Retinal pigment epithelial cell (primary cell): ENCODE measurements at places on chromosomes 1 and 21.

GRCh38 chr21:38853421-38853919 is 47.7 kb downstream of the ETS2 start:
- DNase-seq, result peak; percentile 85

- DNase-seq, result no peak
Observed at GRCh38 chr1:24020470-24020869, 40.3 kb upstream of the SRSF10 start.

DNA sequence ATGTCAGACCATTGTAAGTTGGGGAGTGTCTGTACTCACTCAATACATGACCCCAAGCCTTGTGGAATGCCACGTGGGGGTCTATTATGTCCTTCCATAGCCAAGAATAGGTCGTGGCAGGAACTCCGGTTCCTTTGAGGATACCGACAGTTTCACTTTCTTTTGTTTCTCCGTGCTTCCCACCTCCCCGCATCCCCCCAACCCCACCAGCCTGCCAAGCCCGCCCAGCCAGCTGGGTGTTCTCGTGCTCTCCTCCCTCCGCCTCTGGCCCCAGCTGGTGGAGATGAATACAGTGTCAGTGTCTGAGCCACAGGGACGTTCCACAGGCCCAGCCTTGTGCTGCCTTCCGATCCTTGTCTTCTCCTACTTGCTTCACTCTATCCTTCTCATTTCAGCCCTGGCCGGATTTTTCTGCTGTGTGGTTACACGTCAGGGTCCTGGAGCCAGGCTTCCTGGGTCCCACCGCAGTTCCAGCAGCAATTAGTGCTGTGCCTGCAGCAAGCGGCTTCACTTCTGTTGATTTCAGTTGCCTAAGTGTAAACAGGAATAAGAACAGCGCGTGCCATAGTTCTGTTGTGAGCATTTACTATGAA is 4.1 kb upstream of the AGTRAP start:
- DNase-seq, result no peak

DNA sequence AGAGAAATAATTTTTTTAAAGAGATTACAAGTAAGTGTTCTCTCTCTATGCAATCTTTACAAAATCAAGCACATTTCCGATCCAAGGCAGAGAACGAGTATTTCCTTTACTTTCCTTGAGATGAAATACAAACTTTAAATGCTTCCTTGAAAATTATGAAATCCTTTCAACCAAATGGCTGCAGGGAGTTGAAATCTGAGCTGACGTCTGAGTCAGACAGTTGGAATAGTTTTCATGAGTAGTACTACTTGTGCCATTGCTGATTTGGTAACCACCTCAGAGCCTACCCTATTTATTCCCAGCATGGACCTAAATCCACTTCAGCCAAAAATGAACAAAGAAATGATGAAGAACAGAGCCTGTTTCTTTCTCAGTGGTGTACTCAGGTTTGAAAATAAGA is 183.6 kb downstream of the GIPC2 start:
- no peak for DNase-seq

GRCh38 chr21:45112371-45112770 is 38.0 kb downstream of the ADARB1 start:
- no peak for DNase-seq

DNA sequence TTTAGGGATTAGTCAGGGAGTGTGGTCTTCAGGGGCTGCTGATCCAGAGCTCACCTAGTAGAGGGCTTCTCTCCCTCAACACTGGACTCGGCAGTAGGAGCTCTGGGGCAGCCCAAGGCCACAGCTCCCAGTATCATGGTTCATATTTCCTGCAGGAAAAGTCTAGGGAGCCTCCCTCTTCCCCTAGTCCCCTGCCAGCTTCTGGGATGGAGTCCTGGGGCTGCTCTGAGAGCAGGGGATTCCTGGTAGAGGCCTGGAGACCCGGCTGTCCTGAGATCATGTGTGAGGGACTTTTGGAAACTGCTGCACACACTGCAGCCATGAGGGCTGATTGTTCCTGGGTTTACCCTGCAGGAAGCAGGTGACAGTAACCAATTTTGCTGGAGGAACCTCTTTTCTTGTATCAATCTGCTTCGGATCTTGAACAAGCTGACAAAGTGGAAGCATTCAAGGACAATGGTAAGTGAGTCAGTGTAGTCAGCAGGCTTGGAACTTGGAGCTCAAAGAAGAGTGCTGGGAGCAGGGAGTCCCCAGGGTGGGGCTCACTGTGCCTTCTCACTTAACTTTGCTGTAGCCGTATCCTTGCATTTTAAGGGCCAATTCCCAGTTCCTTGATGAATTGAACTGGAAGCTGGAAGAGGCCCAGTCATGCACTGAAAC is 16.3 kb downstream of the STRIP1 start:
- no peak for DNase-seq

DNA sequence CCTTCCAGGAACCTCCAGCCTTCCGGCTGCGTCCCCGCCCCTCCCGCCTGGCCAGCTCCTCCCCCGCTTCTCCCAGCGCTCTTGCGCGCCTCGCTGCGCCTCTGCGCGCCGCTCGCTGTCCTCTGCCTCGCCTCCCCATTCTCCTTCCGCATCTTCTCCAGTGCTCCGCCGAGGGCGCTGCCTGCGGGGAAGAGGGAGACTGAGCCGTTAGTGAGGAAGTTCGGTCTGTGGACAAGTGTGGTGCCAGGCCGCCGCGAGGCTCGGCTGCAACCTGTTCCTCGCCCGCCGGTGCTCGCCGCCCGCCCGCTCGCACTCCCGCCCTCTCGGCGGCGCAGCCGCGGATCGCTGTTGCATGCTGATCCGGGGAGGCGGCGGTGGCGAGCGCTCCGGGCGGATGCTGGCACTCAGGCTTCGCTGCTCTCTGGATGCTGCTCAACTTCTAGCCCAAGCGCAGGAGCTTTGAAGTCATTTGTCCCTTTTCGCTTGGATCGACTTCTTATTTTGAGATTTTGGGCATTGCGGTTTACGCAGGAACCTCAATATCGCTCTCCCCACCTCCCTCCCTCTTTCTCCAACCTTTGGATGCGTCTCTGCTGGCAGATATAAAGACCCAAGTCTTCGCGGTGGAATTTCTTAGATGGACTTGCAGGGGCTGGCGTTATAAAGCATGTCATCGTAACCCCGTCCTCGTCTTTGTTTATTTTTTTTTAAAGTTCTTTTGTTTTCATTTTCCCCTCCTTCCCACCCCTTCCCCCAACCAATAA is 614 bp upstream of the CACNA1E start:
- DNase-seq, result no peak

DNA sequence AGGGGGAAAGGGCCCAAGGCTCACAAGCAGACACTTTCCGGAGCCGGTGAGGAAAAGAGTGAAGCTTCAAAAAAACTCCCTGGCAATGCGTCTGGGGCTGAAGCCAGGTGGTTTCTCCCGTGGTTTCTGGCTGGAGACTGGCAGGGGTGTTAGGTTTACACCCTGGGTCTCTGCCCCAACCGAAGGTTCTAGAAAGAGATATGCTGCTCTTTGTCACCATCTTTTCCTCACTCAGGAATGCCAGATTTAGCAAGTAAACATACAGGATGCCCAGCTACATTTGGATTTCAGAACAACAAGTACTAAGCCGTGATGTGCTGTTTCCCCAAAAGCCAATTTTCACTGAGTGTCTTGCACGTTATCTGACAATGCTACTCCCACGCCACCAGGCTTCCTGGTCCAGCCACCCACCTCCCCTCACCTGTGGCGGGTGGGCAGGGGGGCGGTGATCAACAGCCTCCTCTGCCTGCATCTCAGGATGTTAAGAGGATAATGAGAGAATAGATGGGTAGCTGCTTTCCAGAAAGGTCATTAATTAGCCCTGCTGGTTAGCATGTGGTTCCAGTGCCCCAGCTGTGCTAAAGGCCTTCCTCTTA is 69.6 kb upstream of the OLIG2 start:
- no peak for DNase-seq

DNA sequence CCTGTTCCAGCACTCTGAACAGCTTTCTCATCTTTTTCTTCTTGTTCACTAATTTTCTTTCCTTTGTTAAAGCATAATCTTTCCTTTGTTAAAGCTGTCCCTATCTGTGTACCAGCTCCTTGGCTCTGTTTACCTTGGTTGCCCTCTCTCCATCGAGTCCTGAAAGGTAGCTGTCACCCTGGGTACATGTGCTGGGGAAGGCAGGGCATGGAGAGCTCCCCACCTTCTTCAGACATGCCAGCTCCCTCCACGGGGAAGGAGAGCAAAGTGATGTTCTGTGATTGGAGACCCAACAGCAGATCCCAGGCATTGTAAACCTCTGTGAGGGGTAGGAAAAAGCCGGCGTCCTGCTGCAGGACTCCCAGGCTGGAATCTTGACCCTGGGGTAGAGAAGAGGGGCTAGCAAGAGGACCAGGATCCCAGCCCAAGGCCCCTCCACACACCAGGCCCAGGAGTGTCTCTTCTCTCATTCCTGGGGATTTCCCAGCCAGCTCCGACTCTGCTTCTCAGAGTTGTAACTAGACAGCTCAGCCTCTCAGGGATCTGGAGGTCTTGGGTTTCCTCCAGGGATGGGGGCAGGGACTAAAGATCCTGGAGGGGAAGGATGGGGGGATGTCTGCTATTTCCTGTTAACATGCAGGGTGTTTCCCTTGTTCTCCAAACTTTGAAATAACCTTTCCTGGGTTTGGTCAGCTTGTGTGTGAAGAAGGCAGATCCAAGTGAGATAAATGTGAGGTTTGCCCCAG is 34.4 kb downstream of the TMCC2 start:
- no peak for DNase-seq
